ENCODE measurements at places on chromosomes 3 and 15.
A peak's percentile ranks its signal among the peaks of the same experiment; 100 is the strongest.

GRCh38 chr3:5239602-5240001 is 52.1 kb downstream of the EDEM1 start:
- DNase-seq: no peak

- DNase-seq: no peak
Observed at GRCh38 chr3:173429527-173429926, 32.0 kb downstream of the NLGN1 start.

DNA sequence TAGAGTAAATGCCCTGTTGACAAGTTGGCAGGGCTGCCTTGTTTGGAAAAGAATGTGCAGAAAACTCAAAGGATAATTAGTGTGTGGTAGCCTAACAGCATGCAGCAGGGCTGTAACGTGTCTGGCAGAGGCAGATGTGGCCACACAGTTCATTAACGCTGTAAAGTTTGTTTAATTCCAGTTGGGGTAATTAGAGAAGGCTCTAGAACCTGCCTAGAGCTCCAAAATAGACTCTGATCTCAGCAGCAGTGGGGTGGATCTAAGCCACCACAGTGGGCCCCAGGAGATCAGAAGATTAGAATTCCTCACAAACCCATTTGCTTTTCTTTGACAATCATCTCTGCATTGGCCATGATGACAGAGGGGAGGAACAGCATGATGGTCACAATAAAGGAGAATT is 65.1 kb upstream of the LEKR1 start:
- DNase-seq: no peak

DNA sequence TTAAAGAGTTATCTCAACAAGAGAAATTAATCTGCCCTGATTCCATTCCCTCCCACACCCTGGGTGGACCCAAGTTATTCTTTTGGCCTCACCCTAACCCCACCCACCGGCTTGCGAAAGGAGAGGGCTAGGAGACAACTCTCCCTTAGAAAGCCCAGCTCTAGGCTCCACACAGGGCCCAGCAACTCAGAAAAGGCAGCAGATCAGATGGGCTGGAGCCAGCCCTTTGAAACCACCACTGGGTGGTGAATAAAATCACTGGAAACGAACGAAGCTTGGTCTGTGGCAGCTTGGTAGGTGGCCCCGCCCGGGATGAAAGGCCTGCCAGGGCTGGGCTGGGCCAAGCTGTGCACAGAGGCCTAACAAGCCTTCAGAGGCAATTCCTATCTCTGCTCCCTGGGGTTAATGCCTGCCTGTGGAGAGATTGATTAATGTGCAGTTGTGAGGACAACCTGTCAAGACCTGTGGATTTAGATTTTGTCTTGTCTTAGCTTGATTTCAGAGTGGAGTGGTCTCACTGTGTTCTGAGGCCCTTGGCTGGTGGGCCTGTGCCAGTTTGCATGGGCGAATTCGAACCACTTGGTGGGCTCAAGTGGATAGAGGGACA is 38.8 kb downstream of the BHLHE40 start:
- no peak for DNase-seq

DNA sequence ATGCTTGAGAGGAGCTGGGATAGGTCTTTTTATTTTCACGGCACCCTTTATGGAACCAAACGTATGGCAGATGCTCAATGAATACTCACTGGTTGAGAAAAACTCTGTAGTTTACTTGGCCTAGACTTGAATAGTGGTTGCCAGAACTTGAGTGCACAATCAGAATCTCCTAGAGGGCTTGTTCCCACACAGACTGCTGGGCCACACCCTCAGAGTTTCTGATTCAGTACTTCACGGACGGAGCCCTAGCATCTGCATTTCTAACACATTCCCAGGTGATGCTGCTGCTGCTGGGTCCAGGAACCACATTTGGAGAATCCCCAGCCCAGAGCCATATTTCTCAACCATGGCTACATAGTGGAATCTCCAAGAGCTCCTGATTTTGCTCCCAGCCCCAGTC is 24.6 kb downstream of the CA12 start:
- no peak for DNase-seq

GRCh38 chr15:73688455-73688854 is 4.3 kb downstream of the CD276 start:
- DNase-seq: no peak

DNA sequence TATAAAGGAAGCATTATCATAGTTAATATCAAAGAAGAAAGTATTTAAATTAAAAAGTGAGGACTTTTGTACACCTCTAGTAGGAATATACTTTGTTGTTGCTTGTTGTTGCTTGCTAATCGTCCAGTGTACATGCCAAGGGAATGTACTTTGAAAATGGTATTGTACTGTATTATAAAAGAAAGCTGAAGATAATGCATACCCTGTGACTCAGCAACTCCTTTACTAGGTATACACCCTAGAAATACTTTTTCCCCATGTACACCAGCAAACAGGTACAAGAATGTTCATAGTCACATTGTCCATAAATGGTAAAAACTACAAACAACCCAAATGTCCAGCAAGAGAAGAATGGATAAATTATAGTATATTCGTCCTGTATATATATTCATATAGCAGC is 12.0 kb downstream of the TTBK2 start:
- DNase-seq: no peak

GRCh38 chr15:90388462-90389380 is 679 bp downstream of the IQGAP1 start:
- no peak for DNase-seq

DNA sequence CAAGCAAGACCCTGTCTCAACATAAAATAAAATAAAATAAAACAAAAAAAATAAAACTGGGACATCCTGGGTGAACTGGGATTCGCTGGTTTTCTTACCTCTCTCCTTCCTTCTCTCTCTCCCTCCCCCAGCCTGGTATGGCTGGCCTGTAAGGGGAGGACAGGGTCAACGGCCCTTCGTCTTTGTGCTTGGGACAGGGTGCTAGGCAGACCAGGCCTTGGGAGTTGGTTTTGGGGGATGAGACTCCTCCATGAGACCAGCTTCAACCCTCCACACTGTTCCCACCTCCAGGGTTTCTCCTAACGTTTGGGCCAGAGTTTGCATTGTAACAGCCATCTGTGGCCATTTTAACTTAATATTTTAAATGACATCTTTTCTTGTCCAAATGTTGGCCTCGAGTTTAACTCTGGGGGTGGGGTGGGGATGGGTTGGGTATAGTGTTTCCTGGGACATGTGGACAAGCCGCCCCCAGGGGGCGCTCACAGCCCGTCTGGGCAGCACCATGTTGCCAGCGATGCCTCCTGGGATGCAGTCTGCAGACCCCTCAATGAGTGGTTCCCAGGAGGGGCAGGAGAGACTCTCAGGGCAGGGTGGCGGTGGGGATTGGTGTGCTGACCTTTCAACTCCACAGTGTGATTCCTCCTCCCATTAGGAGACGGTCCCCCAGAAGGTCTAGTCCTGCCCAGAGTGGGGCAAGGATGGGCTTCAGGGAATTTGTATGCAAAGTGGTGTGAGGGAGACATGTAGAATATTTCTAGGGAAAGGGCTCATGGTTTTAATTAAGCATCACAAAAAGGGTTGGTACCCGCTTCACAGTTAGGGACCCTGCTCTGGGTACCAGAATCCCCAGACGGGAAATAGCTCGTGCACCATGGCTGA is 37.7 kb upstream of the LCTL start:
- DNase-seq: no peak

DNA sequence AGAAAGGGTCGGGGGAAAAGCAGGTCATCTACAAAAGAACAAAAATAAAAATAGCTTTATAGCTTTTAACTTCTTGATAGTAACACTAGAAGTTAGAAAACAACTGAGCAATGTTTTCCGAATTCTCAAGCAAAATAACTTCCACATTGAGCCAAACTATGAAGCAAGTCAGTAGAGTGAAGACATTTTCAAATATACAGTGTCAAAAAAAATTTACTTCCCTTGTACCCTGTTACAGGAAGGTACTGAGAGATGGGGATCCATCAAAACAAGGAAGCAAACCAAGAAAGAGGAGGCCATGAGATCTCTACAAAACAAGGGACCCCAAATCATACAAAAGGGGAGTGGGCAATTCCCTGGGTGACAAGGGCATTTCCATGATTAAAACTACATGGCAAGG is 26.6 kb upstream of the STIMATE start:
- no peak for DNase-seq

DNA sequence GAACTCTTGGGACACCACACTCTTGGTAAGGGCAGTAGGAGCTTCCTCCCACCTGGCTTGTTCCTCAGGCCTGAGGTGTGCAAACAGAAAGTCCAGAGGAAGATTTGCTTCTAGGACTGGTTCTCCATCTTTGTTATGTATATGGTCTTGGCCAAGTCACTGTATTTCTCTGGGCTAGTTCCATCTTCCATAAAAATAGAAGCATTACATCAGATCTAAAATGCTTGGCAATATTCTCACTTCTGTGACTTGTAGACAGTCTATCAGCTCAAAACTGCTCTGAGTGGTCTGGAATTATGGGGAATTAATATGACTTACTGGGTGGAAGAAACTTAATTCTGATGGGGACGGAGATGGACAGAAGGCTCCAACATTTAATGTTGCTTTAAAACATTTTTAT is 55.2 kb downstream of the TMEM108 start:
- no peak for DNase-seq

- no peak for DNase-seq
Observed at GRCh38 chr3:10185804-10186762, 21.4 kb downstream of the IRAK2 start.

- DNase-seq: no peak
Observed at GRCh38 chr3:182565916-182566796, 227.1 kb upstream of the ATP11B start.

DNA sequence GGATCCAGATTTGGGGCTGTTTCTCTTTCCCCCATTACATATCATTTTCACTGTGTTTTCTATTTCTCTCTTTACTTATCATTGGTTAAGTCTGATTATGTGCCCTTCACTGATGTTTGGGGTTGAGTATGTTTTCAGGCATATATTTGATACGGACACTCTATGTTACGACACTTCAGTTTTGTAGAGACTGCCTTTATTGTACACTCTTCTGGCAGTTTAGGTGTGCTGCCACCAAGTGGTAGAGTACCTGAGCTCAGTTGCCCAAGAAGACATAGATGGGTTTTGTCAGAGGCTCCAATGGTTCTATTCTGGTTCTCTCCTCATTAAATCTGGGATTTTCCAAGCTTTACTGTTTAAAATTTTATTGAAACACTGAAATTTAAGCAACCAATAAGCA is 255.0 kb upstream of the ROPN1 start:
- peak; percentile 14 for DNase-seq

- no peak for DNase-seq
Observed at GRCh38 chr3:25293736-25294135, 134.3 kb upstream of the RARB start.

DNA sequence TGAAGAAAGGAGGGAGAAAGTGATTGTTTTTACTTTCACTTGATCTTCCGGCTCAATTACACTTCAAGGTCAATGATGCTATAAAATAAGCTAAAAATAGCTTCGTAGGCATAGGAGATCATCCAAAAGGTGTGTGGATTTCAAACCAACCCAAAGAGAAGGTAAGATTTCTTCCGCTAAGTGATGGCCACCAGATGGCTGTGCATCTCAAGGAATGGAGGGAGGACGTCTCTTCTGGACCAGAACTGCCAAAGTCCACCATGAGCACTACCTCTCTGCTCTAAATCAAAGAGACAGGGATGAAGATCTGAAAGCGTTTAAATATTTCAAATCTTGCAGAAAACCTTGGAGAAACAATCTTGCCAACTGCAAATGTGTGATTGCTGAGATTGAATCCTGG is 199.1 kb upstream of the ZPLD1 start:
- DNase-seq: no peak

DNA sequence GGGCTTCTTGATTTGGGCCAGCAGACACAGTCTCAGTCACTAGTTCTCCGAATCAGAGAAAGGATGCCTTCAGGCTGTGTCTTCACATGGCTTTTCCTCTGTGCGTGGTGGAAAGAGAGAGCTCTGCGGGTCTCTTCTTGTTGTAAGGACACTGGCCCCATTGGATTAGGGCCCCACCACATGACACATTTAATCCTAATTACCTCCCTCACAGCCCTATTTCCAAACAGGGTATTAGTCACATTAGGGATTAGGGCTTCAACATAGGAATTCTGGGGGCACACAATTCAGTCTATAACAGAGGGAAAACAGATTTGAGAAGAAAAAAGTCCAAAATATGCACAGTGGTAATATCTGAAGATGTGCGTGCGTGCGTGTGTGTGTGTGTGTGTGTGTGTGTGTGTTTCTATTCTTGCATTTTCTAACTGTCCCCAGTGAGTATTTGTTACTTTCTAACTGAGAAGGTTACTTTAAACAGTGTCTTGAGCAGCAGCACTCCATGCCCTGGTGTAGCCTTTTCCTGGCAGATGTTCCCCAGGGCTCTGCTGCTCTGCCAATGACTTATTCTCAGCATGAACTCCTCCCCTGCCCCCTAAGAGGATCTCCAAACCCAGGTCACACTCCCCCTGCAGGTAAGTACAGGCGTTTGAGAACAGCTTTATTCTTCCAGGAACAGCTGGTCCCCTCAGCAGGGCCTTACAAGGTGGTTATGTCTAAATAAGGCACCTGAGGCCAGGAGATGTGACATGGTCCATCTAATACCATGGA is 72.9 kb downstream of the RPL39L start:
- no peak for DNase-seq

- peak; percentile 61 for DNase-seq
Observed at GRCh38 chr3:181487236-181487978, 224.3 kb upstream of the SOX2 start.

DNA sequence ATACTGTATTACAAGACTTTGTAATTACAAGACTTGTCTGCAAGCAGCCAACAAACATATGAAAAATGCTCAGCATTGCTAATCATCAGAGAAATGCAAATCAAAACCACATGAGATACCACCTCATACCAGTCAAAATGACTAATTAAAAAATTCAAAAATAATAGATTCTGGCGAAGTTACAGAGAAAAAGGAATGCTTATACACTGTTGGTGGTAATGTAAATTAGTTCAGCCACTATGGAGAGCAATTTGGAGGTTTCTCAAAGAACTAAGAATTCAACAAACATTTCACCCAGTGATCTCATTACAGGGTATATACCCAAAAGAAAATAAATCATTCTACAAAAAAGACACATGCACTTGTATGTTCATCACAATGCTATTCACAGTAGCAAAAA is 617.5 kb upstream of the CCDC54 start:
- no peak for DNase-seq

DNA sequence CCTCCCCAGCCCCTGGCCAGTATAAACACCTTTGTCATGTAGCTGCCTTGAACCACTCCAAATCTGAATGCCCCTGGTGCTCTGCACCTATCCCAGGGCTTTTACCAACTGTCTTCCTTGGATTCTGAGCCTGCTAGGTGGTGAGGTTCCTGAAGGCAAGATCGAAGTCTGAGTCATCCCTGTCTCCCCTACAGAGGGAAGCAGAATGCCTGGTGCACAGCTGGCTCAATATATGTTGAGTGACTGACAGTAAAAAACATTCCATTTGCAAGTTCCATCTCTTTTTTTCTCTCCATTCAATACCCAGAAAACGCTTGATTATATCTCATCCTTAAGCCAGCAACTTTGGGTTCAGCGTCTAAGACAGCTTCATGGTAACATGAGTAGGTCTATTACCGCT is 24.7 kb downstream of the SLC24A1 start:
- DNase-seq: no peak

- DNase-seq: no peak
Observed at GRCh38 chr3:110654843-110655502, 416.6 kb upstream of the NECTIN3 start.

GRCh38 chr3:151091685-151092345 is 6.4 kb downstream of the MED12L start:
- no peak for DNase-seq

Measured in NCI-H1417 treated with DMSO at 0.1 percent for 48 hours (cell line).